EH (cell line): ENCODE measurements at places on chromosomes 1 and 21.

DNA sequence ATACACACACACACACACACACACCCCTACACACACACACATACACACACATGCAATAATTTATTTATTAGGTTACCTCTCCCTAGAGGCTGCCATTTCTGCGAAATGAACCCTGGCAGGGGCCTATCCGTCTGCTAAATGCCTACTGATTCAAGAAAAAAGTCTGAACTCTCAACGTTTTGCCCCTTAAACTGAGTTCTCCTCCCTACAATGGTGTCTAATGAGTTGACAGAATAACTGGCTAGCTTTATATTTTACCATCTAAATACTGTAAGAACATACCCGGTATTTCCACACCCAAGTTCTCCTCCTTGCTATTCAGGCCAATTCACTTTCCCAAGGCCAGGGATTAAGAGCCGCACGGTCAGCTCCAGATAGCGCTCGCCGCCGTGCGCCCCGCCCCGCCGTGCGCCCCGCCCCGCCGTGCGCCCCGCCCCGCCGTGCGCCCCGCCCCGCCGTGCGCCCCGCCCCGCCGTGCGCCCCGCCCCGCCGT lies 339 bp upstream of the RNPC3 start:
- peak; percentile 63 for DNase-seq

GRCh38 chr1:226324479-226324878 lies 15.5 kb upstream of the LIN9 start:
- no peak for DNase-seq

DNA sequence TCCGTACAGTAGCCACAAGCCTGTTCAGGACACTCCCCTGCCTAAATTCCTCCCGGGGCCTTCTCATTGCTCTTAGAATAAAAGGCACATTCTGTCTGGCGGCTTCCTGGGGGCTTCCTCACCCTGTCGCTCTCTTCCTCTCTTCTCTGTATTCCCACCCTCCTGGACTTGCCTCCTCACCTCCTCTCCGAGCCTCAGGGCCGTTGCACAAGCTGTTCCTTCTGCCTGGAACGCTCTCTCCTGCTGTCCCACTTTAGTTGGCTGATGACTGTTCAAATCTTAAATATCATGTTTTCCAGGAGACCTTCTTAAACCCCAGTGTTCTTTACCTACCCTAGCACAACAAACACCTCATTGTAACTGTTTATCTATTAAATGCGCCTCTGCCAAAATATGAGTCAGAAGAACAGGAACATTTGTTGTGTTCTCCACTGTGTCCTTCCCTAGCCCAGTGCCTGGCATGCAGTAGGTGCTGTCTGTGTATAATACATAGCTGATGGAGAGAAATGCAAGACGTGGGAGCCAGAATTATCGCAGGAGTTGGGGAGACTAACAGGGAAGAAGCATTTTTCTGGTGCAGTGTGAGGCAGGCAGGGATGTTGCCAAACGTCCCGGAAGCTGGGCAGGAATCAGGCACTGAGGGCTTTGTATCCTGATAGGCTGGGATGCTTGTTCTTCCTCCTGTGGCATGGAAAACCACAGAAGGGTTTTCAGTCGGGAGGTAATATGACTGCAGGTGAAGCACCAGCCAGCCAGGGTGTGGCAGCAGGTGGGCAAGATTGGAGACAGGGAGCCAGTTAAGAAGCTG lies 24.1 kb upstream of the THRAP3 start:
- DNase-seq = peak; percentile 23

DNA sequence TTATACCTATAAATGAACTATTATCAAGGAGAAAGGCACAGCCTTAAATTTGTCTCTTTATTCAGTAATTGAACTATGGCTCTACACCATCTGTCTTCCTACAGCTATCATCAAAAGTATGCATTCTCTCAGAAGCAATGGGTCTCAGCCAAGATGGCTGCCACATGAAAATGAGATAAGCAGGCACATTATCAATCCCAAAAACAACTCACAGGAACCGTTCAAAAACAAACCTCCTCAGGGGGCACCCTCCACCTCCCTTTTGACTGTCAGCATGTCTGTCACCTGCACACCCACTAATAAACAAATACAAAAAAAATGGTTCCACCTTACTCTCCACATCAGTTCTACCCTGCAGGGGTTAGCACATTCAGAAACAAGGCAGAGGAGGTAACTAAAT lies 23.6 kb downstream of the KIAA0319L start:
- no peak for DNase-seq

- no peak for DNase-seq
These were observed 25.3 kb downstream of the CHI3L2 start for GRCh38 chr1:111252786-111253185.

- DNase-seq = no peak
These were observed 30.0 kb upstream of the C1orf185 start for GRCh38 chr1:51072043-51072439.

DNA sequence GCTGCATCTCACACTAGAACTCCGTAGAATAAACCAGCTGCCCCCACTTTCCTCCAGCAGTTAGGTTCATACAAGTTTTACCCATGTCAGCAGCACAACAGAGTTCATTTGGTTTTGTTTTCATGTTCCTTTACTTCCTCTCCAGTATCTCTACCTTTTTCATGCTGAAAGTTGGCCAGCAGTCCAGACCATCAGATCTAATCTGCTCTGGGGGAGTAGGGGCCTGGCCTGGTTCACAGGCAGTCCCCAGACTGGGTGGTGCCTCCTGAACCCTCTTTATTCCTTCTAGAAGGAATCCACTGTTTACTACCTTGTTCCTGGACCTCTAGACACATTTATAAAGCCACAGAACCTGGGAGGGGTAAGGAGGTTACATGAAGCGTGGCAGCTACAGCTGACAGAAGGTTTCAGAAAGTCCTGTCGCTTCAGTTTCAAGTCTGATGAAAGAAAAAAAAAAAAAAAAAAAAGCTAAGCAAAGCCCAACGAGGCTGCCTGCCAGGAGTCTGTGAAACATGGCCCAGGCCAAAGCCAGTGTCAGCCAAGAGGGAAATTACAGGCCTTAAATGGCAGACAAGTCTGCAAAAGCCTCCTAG lies 184.6 kb upstream of the JUN start:
- DNase-seq = peak; percentile 51

- no peak for DNase-seq
These were observed 253 bp downstream of the RAP1GAP start for GRCh38 chr1:21668951-21669257.

DNA sequence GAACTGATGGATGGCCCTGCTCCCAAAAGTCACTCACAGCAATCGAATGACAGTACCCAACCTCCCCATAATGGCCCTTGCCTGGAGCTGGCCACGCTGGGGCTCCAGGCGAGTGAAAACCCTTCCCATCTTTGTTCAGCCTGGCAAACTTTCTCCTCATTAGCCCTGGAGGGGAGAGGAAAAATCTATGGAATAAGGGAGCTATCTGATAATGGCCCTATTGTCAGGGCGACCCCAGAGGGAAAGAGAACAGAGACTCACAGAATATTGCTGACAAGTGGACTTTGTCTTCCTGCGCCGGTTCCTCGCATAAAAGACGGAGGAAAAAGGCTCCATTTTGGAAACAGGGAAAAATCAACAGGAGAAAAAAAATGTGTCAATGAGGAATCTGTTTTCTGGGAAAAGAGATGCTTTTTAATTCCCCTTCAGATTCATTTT lies 13.0 kb upstream of the ARHGEF16 start:
- DNase-seq = no peak

DNA sequence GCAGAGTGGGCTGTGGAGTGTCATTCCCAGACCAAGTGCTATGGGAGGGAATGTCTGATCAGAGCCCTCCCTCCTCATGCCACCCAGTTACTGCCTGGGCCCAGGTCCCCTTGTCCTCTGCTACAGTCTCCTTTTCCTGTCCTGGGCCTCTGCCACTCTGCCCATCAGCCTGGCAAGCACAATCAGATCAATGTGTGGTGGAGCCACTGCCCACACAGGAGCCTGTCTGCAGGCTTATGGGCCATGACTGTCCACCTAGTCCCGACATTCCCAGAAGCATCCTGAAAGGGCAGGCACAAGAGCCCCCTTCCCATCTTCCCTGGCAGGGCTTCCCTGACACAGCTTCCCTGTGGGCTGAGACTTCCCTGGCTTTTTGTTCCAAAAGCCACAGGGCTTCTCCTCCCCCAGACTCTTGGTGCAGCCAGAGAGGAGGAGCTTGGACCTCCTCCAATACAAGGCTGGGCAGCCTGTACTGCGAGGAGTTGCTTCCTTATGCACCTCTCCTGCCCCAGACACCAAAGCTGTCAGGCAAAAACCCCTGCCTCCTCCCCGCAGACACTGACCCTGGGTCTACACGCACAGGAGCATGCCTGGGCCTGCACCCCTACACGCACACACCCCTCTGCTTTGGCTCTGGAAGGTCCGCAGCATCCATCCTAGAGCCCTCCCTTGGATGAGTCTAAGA lies 29.2 kb upstream of the CNTN2 start:
- DNase-seq = peak; percentile 41

DNA sequence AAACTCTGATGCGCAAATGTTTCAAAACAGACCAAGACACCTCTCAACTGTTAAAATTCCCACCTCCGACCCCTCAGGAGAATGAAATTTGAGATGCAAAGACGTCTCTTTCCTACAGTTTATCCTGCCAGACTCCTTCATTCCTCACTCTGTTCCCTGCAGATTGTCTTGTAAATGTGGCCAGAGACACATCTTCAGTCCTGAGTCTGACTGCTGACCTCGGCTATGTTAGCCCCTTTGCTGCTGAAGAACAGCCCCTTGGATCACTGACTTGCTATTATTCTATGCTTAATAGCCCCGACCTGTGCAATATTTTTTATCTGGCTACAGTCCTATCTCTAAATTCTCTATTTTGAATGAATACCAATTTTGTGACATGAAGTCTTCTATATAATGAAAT lies 16.6 kb upstream of the ESRRG start:
- no peak for DNase-seq
